Cardiac muscle cell (in vitro differentiated cells and primary cell): ENCODE measurements at places on chromosomes 11 and 22. TPM values are rescaled to one million over a fixed set of nuclear protein-coding genes. Genes with fewer than 3 reads are reported as not detected.

DNA sequence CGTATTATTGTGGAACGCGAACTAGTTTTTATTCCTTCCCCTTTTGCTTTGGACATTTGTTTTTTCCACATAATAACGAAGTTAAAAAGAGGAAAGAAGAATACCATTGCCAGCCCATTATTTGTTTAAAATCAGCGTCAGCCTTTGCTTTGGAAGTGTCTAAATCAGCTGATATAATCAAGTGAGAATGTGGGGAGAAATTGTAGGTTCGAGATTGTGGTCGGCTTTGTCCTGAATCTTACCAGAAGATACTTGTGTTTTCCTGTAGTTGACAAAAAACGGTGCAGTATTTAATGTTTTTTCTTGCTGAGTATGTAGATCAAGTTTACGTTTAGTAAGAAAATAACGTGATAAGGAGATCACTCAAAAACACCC is 935 bp downstream of the ZNF143 start:
- H3K4me3 ChIP-seq: peak overlapping the region; percentile 78
- H3K27ac ChIP-seq: peak overlapping the region; percentile 99
- H3K4me1 ChIP-seq: peaks cover 8% of the 10 kb centered on the region
- DNase-seq: peak; percentile 45
- H3K36me3 ChIP-seq: no peaks in the 10 kb centered on the region
- no peaks in the 10 kb centered on the region for H3K27me3 ChIP-seq

- H3K36me3 ChIP-seq: no peaks in the 10 kb centered on the region
- no peaks in the 10 kb centered on the region for H3K4me1 ChIP-seq
- no peak for DNase-seq
- no peak overlapping the region for H3K27ac ChIP-seq
Measured at GRCh38 chr11:128772814-128773213, 78.9 kb downstream of the FLI1 start.

- H3K4me1 ChIP-seq: no peaks in the 10 kb centered on the region
- DNase-seq: no peak
- H3K27ac ChIP-seq: no peak overlapping the region
- H3K36me3 ChIP-seq: no peaks in the 10 kb centered on the region
Measured at GRCh38 chr11:3902441-3902840, 47.0 kb downstream of the STIM1 start.

- no peaks in the 10 kb centered on the region for H3K27me3 ChIP-seq
- DNase-seq: no peak
- H3K27ac ChIP-seq: peak overlapping the region; percentile 31
- H3K4me1 ChIP-seq: peaks cover 23% of the 10 kb centered on the region
- H3K4me3 ChIP-seq: no peak overlapping the region
Measured at GRCh38 chr11:117633186-117633754, 163.7 kb downstream of the DSCAML1 start.

- no peaks in the 10 kb centered on the region for H3K4me1 ChIP-seq
- H3K27ac ChIP-seq: no peak overlapping the region
- no peaks in the 10 kb centered on the region for H3K27me3 ChIP-seq
Measured at GRCh38 chr11:122723576-122723975, 68.1 kb downstream of the UBASH3B start.

- H3K27me3 ChIP-seq: no peaks in the 10 kb centered on the region
- H3K36me3 ChIP-seq: no peaks in the 10 kb centered on the region
- H3K4me3 ChIP-seq: no peak overlapping the region
- no peaks in the 10 kb centered on the region for H3K4me1 ChIP-seq
- DNase-seq: no peak
Measured at GRCh38 chr11:6377902-6378639, 12.2 kb upstream of the SMPD1 start.

DNA sequence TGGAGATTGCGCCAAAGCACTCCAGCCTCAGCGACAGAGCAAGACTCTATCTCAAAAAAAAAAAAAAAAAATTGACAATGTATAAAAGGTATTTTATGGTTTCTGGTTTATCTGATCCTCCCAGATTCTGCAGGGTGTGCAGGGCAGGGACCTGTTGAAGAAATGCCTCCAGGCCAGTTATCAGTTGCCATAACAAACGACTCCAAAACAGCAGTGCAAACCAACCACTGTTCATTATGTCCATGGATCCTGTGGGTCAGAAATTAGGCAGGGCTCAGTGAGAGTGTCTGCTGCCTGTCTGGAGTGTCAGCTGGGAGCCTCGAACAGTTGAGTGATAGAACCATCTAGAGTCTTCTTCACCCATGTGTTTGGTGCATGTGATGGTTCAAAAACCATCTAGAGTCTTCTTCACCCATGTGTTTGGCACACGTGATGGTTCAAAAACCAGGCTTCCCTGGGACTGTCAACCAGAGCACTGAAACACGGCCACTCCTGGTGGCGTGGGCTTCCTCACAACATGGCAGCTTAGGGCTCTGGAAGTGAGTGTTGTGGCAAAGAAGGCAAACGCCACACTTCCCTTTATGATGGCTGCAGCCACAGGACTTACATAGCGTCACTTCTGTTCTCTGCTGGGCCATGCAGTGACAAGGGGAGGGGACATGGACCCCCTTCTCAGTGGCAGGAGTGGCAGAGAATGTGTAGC is 115.1 kb upstream of the CRYBB3 start:
- H3K4me3 ChIP-seq: no peak overlapping the region
- H3K36me3 ChIP-seq: no peaks in the 10 kb centered on the region
- no peaks in the 10 kb centered on the region for H3K27me3 ChIP-seq
- no peak overlapping the region for H3K27ac ChIP-seq

GRCh38 chr22:49488943-49489342 is 338.7 kb downstream of the BRD1 start:
- H3K36me3 ChIP-seq: no peaks in the 10 kb centered on the region
- H3K27ac ChIP-seq: no peak overlapping the region
- H3K27me3 ChIP-seq: no peaks in the 10 kb centered on the region
- DNase-seq: no peak

DNA sequence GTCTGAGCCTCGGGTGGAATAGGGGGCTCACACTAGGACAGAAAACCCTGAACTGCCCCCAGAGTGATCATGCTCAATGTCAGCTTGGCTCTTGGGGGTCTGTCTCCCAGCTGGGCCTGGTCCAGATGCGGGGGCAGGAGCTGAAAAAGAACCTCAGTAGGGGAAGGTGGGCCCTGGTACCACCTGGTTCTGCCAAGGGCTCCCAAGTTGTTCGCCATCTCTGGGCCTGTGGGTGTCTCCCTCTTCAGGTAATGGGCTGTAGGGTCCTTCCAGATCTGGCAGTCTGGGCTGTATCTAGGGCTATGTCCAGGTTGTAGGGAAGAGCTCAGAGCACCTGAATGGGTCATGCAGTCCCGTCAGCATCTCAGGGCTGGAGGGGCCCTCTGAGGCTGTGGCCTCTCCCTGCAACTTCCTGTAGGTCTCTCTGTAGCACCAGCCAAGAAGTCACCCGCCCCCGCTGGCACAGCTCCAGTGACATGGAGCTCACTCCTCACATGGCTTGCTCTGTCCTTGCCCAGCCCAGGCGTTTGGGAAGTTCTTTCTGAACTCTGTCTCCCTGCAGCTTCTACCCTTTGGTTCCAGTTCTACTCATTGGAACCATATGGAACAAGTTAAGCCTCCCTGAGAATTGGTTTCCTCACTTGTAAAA is 33.0 kb upstream of the SOX10 start:
- no peaks in the 10 kb centered on the region for H3K36me3 ChIP-seq
- no peak overlapping the region for H3K4me3 ChIP-seq
- no peaks in the 10 kb centered on the region for H3K27me3 ChIP-seq
- H3K27ac ChIP-seq: no peak overlapping the region

- H3K27me3 ChIP-seq: no peaks in the 10 kb centered on the region
- H3K4me1 ChIP-seq: no peaks in the 10 kb centered on the region
- no peak overlapping the region for H3K4me3 ChIP-seq
- no peak for DNase-seq
Measured at GRCh38 chr22:31302006-31302405, 9.7 kb upstream of the PIK3IP1 start.

The MAP6 gene
- 2.9 and 3.8 TPM in 2 replicates for total RNA-seq

The CASP5 gene
- not detected in 2 replicates for total RNA-seq

The PRRG4 gene
- not detected in 2 replicates for total RNA-seq

The GLYAT gene
- not detected in 2 replicates for total RNA-seq
